NCI-H2029 (cell line): ENCODE measurements at places on chromosomes 7 and 10.
A peak's percentile ranks its signal among the peaks of the same experiment; 100 is the strongest.

- DNase-seq = peak; percentile 68
Observed at GRCh38 chr7:81232084-81232799, 313.4 kb upstream of the SEMA3C start.

- no peak for DNase-seq
Observed at GRCh38 chr7:43384616-43385308, 198.1 kb upstream of the STK17A start.

- DNase-seq = no peak
Observed at GRCh38 chr7:33087356-33087755, 21.8 kb downstream of the RP9 start.

GRCh38 chr10:127802531-127803095 is 65.6 kb downstream of the FOXI2 start:
- no peak for DNase-seq

DNA sequence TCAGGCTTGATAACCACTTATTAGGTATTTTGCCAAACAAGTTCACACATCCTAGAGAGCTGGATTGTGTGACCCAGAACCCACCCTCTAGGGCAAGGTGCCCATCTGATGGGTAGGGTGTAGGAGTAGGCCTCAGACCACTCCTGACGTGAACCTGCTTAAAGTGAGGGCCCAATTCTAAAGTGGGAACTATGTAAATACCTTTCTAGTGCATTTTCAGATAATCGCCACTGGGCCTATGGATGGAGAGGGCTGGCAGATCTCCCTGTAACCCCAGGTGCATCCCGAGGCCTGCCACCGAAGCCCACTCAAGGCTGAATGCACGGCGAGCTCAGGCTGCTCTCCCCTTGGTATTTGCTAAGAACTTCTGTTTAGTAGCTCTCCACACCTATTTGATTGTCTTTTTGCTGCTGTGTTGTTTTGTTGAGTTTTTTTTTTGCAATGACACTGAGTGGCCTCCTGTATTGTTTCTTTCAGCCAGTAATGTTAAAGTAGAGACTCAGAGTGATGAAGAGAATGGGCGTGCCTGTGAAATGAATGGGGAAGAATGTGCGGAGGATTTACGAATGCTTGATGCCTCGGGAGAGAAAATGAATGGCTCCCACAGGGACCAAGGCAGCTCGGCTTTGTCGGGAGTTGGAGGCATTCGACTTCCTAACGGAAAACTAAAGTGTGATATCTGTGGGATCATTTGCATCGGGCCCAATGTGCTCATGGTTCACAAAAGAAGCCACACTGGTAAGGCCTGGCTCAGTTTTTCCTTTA is 71.7 kb downstream of the IKZF1 start:
- no peak for DNase-seq
